ENCODE measurements at places on chromosomes 3 and 15.

- peak; percentile 85 for DNase-seq
Measured at GRCh38 chr3:8845641-8846040, 76.2 kb upstream of the OXTR start.

GRCh38 chr3:165919284-165919683 lies 82.1 kb upstream of the BCHE start:
- DNase-seq: no peak

GRCh38 chr3:120608506-120608905 lies 12.4 kb downstream of the NDUFB4 start:
- DNase-seq: no peak

GRCh38 chr3:170424879-170425278 lies 6.2 kb downstream of the CLDN11 start:
- DNase-seq: peak; percentile 82

- DNase-seq: no peak
Measured at GRCh38 chr3:134618478-134619300, 32.1 kb downstream of the KY start.

DNA sequence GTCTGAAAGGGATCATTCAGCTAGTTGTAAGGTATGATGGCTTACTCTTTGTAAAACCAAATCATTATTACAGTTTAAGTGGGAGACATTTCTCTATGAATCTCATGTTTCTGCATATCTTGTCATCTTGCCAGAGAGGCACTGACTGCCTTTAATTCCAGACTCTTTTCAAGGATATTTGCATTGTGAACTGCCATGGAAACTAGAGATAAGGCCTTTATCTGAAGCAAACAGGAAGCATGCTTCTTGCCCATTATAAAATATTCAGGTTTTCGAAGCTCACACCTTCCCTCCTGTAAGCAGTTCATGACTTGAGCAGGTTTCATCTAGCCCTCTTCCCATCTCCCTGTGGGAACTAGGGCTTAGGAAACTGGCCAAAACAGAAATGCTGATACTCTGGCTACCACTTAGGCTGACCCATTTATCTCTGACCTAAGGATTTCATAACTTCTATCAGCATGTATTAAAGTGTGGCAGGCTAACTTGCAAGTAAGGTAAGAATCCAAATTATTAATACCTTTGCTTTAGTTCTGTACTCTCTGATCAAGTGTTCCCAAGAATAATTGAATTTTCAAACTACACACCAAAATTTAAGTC lies 326.6 kb upstream of the ALCAM start:
- DNase-seq: no peak

DNA sequence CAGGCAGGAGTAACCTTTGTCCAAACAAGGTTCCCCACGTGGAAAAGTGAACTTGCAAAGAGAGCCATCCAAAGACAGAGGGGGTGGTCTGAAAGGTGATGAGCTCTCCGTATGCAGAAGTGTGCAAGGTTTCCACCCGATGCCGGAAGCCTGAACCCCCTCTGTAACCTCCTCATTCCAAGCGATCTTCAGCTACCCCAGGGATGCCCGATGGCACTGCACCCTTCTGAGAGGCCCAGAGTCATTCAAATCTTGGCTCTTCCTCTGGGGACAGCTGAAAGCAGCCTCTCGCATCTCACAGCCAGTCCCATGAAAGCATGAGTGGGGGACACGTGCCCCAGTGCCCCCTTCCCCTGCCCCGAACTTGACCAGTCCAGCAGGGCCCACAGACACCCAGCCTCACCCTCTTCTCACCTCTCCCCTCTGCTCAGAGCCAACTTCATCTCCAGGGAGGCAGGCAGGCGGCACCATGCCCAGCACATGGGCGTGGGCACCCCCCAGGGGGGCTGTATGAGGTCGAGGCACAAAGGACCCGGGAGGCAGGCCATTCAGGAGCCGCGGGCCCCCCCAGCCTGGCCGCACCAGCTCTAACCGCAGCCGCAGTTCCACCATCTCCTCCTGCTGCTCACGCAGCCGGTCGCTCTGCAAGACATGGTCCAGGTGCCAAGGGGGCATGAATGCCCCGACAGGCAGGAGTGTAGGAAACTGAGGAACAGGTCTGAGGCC lies 8.7 kb downstream of the KIF7 start:
- DNase-seq: no peak

DNA sequence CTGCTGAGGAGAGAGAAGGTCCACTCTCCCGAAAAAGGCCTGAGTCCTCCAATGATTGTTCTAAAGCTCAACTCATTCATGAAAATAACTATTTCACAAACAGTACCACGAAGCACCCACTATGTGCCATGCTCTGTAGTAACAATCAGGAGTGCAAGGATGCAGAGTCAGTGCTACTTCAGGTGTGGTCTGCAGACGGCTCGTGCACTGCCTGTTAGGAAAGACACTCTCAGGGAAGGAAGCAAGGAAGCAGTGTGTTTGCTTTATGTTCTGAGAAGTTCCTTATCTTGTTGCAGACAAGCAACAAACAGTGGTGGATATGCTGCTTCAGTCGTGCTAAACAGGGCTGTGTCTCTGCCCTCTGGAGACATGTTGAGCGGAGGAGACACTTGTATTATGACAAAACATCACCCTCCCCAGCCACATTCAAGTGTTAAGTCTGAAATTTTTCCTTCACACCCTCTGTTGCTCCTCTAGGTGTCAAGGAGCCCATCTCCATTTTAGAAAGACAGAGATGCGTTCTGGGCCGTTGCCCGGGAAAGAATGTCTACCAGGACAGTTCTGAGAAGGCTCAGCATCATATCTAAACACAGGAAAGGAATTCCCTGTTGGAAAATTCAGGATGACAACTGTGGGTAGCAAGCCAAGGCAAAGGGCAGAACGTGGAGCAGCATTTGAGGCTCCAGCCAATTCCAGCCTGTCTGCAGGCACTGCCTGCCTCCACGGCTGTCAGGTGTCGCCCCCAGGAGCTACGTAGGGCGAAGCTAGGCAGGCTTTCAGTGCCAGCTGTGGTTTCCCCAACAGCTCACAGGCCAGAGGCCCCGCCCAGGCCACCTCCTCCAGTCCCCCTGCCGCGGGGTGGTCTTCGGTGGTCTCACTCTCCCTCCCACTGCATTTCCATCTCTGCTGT lies 13.4 kb upstream of the ATP10A start:
- DNase-seq: no peak

GRCh38 chr15:40762919-40763800 lies 708 bp upstream of the GCHFR start:
- DNase-seq: peak; percentile 63

DNA sequence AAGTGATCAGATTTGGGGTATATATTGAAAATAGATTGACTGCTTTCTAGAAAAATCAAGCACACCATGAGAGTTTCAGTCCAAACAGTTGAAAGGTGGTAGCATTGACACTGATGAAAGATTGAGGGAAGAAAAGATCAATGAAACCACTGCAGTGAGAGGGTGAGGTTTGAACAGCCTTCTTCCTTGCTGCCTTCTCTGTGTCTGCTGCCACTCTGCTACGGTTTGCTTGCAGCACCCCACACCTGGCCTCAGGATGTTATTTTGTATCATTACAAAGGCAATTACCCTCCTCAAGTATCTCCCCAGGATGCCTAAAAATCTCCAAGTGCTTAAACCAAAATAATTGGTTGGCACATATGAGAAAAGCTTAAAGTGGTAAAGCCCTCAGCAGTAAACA lies 683.6 kb upstream of the ARPP21 start:
- no peak for DNase-seq
